CD4-positive, alpha-beta T cell treated with Interleukin-1 beta for 1 hour (primary cell): ENCODE measurements at places on chromosomes 4 and X.

- no peak for DNase-seq
Observed at GRCh38 chr4:157521906-157522305, 301.4 kb downstream of the GRIA2 start.

- no peak for DNase-seq
Observed at GRCh38 chr4:138982754-138983153, 32.8 kb upstream of the NOCT start.

GRCh38 chr4:54588404-54588803, 69.4 kb upstream of the KIT start:
- no peak for DNase-seq

DNA sequence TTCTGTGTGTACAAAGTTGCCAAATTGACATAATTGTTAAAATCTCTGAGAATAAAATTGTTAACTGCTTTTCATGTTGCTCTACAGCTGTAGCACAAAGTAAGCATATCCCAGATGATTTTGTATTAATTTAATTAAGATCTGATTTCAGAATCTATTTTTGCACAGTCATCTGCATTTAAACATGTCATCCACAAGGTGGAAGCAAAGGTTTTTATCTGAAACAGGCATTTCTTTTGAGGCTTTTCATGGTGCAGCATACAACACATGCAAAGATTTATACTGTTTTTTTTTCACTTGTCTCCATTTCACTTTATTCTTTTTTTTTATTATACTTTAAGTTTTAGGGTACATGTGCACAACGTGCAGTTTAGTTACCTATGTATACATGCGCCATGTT, 51.2 kb downstream of the GC start:
- no peak for DNase-seq

GRCh38 chr4:168886351-168886750, 123.7 kb downstream of the CBR4 start:
- no peak for DNase-seq

- no peak for DNase-seq
Observed at GRCh38 chrX:39401483-39402110, 600.3 kb downstream of the MID1IP1 start.

- peak; percentile 17 for DNase-seq
Observed at GRCh38 chrX:71198066-71198465, 25.0 kb upstream of the GJB1 start.

- peak; percentile 19 for DNase-seq
Observed at GRCh38 chr4:185254434-185254833, 45.0 kb downstream of the SNX25 start.

DNA sequence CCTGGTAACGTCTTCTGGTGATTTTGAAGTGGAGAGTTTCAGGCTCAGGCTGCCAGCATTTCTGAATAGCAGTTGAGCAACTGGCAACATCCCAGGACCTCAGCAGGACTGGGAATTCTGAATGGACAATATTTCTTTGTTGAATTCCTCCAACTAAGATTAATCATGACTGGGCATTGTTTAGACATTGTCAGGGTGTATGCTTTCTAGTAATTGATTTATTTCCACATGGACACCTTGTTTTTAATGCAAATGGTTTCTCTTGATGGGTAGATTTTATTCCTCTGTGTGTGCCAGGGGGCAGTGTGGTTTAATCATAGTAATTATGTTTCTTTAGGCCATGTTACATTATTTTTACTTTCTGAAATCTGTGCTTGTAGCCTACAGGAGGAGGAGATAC, 1004.7 kb upstream of the LCORL start:
- DNase-seq, result no peak

- DNase-seq, result no peak
Observed at GRCh38 chrX:97605271-97605670, 721.6 kb downstream of the RPA4 start.

- no peak for DNase-seq
Observed at GRCh38 chrX:134026565-134027311, 41.3 kb upstream of the GPC3 start.

DNA sequence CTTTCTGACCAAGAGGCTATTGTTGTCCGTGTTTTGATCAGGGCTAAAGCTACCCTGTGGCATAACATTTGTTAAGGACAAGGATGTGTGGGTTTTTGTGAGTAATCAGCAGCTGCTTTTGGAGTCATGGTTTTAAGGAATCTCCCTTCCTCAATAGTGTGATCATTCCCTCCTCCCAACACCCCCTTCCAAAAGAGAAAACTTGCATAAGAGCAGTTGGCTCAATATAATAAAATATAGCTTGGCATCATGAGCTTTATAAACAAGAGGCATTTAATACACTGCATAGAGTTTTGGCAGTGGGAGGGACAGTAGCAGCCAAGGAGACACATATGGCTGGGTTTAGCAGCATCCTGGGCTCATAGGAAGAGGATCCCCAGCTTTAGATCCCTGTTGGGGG, 84.7 kb downstream of the NHS start:
- DNase-seq, result no peak

DNA sequence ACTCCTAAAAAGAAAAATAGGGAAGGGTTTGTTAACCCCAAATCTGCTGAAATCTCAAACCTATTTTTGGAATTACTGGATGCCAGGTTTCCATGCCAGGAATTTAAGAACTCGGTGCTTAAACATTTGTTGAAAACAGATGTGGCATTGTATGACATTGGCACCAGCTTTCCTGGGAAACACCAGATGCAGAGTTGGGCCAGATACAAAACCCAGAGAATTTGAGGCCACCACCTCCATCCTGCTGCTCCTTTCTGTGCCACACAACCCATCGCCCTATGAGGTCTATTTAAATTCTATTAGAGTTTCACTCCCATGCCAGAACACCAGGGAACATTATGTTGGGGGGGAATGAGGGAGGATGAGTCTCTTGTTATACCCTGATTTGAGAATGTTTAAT, 71.7 kb downstream of the ARAP2 start:
- DNase-seq, result no peak

DNA sequence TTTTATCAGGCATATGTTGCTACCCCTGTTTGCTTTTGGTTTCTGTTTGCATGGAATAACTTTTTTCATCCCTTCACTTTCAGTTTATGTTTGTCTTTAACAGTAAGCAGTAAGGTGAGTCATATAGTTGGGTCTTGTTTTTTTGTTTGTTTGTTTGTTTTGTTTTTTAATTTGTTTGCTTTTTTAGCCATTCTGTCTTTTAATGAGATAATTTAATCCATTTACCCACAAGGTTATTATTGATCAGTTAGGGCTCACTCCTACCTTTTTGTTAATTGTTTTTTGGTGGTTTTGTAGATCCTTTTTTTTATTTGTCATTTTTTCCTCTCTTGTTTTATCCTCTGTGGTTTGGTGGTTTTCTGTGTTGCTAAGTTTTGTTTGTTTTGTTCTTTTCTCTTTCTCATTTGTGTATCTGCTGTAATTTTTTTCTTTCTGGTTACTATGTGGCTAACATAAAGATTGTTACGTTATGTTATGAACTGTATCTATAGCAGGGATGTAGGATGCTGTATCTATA, 379.5 kb upstream of the MAD2L1 start:
- DNase-seq, result no peak

- no peak for DNase-seq
Observed at GRCh38 chr4:182318256-182318655, 75.1 kb downstream of the TENM3 start.

DNA sequence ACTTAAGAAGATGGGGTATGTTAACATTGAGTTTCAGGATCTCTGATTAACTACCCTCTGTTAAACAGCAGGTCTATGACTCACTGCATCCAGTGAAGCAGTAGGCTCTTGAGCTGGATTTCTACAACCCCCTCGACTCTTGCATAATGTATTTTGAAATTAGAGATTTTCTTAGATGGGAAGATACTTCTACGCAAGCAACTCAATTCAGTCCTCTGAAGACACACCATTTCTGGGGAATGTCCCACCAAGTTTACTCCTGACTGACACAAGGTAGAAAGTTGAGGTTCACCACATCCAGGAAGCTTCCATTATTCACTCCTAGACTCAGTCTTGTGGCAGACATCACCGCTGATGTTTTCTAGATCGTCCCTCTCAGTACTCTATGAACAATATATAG, 12.9 kb downstream of the PALLD start:
- DNase-seq, result peak; percentile 45

GRCh38 chr4:141021397-141022110, 111.7 kb downstream of the RNF150 start:
- DNase-seq, result no peak

DNA sequence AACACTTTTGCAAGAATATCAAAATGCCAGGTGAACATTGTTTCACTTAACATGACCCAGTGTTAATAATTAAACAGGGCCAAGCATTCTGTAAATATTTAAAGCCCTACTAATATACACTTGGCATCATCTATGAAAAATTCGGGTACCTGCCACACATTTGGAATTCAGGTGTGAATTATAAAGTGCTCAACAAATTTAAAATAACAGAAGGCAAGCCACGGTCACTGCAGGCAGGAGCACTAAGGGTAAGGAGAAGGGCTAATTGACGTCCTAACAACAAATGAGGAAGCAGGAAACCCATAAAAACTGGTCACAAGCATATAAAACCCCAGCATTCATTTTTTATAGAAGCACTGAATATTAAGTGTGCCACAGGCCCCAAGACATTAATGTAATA, 43.8 kb upstream of the CPEB2 start:
- DNase-seq, result no peak

GRCh38 chrX:130695931-130696330, 207.1 kb downstream of the ENOX2 start:
- no peak for DNase-seq

DNA sequence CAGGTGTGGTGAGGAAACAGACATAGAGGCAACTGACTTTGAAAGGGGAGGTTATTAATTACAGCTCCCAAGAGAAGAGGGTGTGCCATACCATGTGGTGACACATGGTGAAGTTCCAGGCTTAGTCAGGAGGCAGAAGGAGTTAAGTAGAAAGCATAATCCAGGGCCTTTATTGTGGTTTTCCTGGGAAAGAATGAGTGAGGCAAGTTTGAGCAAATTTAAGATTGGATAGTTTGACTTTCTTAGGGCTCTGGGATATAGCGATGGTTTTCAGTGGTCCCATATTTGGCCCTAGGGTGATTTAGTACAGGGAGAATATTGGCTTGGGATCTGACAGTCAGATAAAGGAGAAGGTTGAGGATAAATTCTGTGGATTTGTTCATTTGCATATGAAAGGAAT, 495.9 kb upstream of the FSTL5 start:
- DNase-seq, result no peak

DNA sequence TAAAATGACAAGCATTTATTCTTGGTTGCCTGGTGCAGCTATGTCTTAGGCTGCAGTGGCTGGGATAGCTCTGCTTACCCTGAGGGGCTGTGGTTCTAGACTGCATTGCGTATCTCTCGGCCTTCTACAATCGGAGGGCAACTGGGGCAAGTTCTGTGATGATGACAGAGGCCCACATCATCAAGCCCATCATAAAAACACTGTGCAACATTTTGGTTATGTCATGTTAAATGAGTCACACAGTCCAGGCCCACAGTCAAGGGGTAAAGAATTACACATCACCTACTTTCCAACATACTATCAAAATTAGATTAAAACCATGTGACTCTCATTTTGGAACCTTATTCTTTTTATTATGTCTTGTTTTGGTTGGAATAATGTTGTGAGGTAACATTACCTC, 120.2 kb upstream of the GUCY1A1 start:
- DNase-seq, result no peak

GRCh38 chr4:122503214-122503613, 46.7 kb upstream of the IL2 start:
- DNase-seq, result peak; percentile 6

DNA sequence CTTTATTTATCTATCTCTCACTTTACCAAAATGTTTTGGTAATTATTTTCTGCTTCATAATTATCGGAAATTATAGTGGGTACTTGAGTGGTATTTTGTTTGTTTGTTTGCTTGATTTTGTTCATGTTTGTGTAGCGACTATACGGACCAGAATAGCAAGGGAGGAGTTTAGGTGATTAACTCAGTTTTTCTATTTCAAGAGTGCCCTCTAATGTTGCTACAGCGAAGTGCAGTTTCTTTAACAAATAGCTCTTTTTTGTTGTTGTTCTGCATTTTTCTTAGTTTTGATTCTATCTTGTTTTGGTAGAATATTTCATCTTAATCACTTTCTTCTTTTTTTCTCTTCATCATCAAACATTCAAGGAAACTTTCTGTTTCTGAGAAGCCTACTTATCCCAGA, 40.8 kb upstream of the QRFPR start:
- no peak for DNase-seq

DNA sequence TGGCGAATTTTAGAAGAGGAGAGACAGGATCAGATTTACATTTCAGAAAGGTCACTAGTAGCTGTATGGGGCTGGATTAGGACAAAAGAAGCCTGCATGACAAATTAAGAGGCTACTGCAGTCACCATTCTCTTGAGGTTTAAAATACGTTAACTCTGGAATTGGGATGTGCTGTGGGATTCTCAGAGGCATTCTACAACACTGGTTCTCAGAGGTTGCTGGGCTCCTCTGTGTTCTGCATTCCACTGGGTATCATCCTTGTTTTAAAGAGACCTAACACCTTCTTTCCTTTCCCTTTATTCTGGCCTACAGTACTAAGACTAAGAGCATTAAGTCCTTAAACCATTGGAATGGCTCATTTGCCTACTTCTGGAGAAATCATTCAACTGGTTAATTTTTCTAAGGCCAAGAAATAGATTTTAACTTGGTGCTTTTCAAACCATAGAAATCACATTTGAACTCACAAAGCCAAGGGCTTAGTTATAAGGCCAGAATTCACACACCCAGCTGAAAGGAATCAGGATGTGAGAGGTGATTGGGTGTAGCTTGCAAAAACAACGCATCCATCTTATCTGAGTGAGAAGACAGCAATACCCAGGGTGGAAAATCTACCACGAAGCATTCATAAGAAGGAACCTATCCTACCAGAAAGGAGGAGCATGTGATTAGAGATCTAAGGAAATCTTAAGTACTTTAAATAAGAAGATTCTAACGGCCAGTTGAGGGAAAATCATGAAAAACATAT, 116.6 kb downstream of the SHISA3 start:
- no peak for DNase-seq

- no peak for DNase-seq
Observed at GRCh38 chrX:40021647-40022046, 76.1 kb downstream of the BCOR start.

DNA sequence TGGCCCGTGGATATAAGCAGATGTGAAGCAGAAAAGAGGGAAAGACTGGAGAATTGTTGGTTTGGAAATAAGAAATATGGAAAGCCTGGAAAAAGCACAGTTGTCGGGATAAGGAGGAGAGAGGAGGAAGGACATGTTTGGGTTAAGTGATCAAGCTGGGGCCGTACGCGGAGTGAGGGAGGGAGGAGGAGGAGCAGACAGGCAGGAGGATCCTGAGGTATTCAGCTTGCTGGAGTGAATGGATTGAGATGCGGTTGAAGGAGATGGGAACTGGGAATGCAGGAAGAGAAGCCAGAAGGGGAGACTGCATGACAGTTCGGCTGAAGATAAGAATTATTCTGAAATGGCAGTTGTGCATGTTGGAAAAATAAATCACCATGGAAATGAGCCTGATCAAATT, 21.2 kb downstream of the ZFP42 start:
- DNase-seq, result no peak
